Skin of body (tissue), 3 donors: ENCODE measurements at places on chromosomes 13 and 19. TPM values are rescaled to one million over a fixed set of nuclear protein-coding genes. Genes with fewer than 3 reads are reported as not detected.
A peak's percentile ranks its signal among the peaks of the same experiment; 100 is the strongest.

DNA sequence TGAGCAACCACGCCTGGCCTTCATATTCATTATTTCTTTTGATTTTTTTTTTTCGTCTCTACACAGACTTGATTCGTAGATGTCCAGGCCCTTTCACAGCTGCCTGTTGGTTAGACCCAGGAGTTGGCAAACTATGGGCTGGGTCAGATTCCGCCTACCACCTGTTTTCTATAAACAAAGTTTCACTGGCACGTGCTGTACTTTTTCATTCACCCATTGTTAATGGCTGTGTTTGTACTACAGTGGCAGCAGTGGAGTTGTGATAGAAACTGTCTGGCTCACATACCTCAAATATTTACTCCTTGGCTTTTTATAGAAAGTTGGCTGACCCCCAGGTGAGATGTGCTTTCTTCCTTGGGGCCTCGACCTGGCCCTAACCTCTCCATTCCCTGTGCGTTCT, 72.9 kb upstream of the TEX29 start:
- no peak for DNase-seq

- no peak for DNase-seq
Observed at GRCh38 chr13:34430294-34430693, 511.8 kb upstream of the NBEA start.

GRCh38 chr13:39035799-39036198, 2.1 kb downstream of the PROSER1 start:
- no peak for DNase-seq

DNA sequence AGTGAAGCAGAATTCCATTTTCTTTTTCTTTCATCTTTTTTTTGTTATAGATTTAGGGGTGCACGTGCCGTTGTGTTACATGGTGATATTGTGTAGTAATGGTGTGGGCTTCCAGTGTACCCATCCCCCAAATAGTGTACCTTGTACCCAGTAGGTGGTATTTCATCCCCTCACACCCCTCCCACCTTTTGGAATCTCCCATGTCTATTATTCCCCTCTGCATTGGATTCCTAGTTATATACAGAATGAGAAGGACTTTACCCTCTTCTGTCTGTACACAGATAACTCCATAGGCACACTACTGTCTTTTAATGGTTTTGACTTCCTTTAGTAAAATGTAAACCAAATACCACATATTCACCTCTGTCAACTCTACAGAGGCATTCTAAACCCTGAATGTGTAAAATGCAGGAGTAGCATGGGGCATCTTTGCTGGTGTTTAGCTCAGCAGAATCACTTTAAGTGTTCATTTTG, 28.0 kb downstream of the FRY start:
- no peak for DNase-seq

Gene LRRC63
- 0.10 TPM for total RNA-seq

Gene CAPN12
- 6.0 TPM for total RNA-seq

DNA sequence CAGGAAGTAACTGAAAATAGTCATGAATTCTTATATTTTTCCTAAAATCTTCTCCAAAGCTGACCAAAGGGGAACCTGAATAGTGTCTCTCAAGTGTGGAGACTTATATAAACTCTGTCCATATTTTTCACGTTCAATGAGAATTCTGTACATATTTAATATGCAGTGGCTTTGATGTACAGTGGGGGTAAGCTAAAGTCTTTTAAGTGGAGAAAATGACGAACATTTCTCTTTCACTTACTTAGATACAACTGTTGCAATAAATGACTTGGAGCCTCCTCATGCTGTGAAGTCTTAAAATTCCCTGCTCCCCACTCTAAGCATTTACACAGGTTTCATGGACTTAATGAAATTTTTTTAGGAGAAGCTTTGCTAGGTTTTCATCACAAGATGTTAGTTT, 1196.7 kb downstream of the EFNB2 start:
- no peak for DNase-seq

Gene CHERP
- total RNA-seq: 19.8 TPM

GRCh38 chr13:64314331-64314730, 2898.7 kb upstream of the PCDH20 start:
- peak; percentile 1 for DNase-seq

GRCh38 chr19:13055213-13056051, 47.2 kb downstream of the LYL1 start:
- peak; percentile 87 for DNase-seq

GRCh38 chr13:47545201-47546024, 455.7 kb downstream of the SUCLA2 start:
- DNase-seq: peak; percentile 58

Gene RAB3A
- 3.0 TPM for total RNA-seq

DNA sequence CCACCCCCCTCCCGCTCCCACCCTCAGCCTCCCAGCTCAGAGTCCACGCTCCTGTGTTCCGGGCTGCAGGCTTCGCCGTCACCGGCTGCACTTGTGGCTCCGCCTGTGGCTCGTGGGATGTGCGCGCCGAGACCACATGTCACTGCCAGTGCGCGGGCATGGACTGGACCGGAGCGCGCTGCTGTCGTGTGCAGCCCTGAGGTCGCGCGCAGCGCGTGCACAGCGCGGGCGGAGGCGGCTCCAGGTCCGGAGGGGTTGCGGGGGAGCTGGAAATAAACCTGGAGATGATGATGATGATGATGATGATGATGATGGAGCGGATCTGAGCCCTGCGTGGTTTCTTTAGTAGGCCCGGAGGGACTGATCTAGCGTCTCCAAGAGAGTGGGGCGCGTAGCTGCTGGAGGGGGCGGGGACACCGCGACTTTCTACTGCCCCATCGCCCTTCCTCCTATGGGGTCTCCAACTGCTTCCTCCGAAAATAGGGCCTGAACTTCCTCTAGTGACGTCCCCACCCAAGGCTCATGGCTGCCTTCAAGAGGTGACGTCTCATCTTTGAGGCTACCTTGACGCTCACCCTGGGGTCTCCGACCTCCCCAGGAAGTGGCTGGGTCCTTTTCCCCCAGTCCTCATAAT, 1.4 kb downstream of the RETN start:
- peak; percentile 33 for DNase-seq

DNA sequence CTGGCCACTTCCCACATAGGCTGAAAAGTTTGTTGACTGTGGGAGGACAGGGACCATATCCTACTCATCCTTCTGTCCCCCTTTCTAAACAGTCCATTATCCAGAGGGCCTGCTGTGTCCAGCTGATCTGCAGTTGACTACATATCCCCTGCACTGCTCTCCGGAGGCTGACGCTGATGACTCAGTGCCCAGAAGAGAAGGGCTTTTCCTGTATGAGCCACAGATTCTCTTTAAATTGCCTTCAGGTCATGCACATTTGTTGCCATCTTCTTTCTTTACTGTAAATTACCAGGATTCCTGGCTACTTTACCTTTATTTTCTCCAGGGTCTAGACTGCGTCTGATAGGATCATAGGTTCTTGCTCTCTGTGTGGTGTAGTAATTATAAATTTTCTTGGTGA, 125.2 kb downstream of the LACC1 start:
- no peak for DNase-seq

- DNase-seq: no peak
Observed at GRCh38 chr13:106529415-106530170, 5.9 kb downstream of the EFNB2 start.

DNA sequence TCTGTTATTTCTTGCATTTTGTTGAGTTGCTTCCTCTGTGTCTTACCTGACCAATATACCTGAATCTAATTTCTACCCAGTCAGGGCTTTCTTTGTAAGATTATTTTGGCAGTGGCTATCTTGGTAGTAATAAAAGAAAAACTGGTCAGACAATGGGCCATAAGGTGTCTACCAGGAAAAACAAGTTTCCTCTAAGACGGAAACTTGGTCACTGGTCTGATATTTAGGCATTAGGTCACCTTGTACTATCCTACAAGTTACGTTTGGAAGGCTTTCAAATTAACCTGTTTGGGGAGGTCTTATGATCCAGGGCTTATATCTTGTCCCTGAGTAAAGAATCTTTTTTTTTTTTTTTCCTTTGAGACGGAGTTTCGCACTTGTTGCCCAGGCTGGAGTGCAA, 9.2 kb downstream of the ZNF823 start:
- no peak for DNase-seq

Gene STOML3
- total RNA-seq: not detected

- DNase-seq: no peak
Observed at GRCh38 chr13:43389573-43389972, 366.2 kb downstream of the DNAJC15 start.

GRCh38 chr19:16771618-16772017, 52.0 kb downstream of the NWD1 start:
- peak; percentile 69 for DNase-seq

Gene IGSF23
- total RNA-seq: not detected
